ENCODE measurements at places on chromosomes 6 and 20.

DNA sequence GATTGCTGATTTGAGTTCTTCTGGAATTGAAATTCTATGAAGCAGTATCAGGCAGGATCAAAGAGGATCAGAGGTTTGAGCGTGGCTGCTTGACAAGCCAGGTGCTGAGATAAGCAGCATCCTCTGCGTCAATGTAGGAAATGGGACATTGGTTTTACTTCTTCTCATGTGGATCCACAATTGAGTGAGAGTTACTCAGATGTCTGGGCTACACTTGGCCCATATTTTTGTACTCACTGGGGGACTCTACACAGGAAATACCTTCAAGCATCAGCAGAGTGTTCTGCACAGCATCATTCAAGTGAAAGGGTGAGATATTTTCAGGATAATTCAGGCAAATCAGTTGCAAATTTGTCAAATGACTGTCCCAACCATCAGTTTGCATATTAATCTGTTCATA is 613.9 kb upstream of the ARID1B start:
- no peak for DNase-seq

DNA sequence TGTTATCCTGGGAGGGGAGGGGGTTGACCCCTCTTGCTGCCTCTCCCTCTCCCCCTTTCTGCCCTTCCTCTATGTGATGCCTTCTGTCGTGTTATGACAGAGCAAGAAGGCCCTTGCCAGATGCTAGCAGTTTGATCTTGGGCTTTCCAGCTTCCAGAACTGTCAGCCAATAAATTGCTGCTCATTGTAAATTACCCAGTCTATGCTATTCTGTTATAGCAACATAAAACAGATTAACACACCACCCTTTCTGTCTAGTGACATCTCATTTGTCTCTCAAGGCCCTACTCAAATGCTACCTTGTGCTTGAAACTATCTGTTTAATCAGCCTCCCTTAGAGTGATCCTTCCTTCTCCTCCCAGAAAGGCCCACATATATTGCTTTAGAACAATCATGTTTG is 16.4 kb upstream of the MAP3K4 start:
- DNase-seq, result no peak

DNA sequence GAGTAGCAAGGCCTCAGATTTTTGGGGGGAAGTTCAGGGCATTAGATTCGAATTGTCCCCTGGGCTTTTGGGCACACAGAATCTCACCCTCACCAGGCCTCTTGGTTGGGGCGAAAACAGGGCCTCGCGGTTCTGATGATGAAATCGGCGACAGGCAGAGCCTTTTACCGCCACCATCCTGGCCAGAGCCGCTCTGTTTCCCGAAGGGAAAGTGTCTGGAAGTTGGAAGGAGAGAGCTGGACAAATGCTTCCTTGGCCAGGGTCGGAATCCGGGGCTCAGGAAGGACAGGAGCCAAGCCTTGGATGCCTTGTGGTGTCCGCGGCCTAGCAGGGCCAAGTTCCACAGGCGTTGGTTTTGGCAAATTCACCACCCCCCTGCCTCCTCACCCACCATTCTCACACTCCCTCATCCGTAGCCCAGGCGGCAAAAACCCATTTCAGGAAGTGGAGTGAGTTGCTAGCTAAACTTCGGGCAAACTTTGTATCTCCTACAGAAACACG is 3.5 kb upstream of the TFAP2A start:
- DNase-seq, result no peak

DNA sequence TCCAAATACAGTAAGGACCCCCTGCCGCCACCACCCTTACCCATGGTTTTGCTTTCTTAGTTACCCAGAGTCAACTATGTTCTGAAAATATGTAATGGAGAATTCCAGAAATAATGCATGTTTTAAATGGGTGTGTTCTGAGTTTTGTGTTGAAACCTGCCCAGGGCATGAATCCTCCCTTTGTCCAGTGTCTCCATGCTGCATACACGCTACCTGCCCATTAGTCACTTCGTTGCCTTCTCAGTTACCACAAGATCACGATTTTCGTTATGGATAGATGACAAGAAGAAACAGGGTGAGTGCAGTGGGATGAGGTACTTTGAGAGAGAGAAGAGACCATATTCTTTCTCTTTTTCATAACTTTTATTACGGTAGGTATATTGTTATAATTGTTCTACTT is 10.6 kb downstream of the FARS2 start:
- DNase-seq, result no peak

DNA sequence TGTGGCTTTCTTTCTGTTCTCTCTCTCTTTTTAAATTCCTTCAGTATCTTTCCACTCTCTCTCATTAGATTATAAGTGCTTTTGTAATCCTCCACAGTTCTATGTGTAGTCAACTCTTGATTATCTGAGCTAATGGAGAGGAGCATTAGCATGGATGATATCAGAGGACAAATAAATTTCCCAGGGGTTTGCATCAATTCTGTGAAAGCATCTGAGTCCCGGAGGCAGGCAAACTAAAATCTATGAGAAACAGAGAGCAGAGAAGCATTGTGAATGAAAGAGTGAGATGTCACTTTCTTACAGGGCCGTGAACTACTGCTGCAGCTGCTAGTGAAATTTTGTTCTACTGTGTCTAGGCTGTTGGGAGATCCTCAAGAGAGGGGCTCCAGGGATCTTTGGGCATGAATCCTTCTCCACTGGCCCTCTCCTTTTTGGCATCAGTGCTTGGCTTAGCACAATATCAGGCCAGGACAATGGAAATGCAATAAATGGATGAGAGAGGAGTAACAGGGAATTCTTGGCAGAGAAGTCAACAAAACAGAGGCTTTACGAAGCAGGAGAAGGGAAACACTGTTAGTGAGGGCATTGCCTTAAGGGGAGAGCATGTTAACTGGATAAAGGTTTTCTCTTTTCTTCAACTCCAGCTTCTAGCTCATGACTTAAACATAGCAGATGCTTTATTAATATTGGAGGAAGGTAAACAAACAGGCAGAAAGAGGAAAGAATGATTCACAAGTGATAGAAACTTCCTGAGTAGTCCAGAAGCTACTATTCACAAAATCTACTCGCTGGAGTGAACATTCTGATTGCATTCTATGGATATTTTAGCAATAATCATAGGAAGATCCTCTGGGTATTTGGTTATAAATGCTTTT is 847.0 kb upstream of the MAP3K7 start:
- no peak for DNase-seq

DNA sequence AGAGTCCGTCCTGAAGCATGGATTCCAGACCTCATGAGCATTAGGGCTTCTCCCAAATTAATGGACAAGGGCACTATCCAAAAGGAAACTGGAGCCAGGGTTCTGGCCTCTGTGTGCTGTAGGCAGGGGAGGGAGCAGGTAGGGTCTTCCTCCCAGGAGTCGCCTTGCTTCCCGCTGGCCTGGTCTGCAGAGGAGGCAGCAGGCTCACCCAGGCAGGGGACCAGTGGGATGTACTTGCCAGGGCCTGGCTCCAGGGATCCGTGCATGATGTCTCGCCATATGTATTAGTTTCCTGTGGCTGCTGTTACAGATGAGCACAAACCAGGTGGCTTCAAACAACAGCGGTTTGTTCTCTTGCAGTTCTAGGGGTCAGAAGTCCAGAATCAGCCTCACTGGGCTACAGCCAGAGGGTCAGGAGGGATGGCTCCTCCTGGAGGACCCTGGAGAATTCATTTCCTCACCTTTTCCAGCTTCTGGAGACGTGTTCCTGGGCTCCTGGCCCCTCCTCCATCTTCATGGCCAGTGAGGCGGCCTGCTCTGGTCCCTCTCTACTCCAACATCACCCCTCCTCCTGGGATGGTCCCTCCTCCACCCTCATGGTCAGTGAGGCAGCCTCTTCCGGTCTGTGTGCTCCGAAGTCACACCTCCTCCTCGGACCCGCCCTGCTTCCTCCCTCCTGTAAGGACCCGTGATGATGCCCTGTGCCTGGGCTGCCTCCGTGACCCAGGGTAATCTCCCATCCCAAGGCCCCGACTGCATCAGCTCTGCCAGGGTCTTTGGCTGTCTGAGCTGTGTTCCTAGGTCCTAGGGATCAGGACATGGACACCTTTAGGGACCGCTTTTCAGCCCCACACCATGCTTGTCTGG is 329.1 kb downstream of the CDH4 start:
- DNase-seq, result no peak

GRCh38 chr6:119717942-119718341 is 368.4 kb upstream of the MAN1A1 start:
- DNase-seq, result no peak

- DNase-seq, result no peak
Observed at GRCh38 chr6:93675856-93676417, 256.6 kb upstream of the EPHA7 start.

GRCh38 chr6:11535801-11536230 is 1.7 kb upstream of the TMEM170B start:
- no peak for DNase-seq

GRCh38 chr6:41789390-41789724 is 1.9 kb downstream of the TOMM6 start:
- DNase-seq, result no peak

- no peak for DNase-seq
Observed at GRCh38 chr6:20806669-20807068, 272.4 kb downstream of the CDKAL1 start.

DNA sequence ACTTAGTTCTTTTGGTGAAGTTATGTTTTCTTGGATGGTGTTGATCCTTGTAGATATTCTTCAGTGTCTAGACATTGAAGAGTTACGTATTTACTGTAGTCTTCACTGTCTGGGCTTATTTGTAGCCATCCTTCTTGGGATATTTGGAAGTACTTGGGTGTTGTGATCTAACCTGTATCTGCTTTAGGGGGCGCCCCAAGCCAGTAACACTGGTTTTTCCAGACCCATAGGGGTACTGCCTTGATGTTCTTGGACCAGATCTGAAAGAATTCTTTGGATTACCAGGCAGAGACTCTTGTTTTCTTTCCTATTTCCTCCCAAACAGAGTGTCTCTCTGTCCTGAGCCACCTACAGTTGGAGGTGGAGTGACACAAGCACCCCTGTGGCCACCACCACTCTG is 309.1 kb upstream of the IMPG1 start:
- no peak for DNase-seq

GRCh38 chr6:23566418-23566817 is 559.6 kb upstream of the NRSN1 start:
- DNase-seq, result no peak

GRCh38 chr20:23289724-23290395 is 60.7 kb upstream of the NXT1 start:
- no peak for DNase-seq

DNA sequence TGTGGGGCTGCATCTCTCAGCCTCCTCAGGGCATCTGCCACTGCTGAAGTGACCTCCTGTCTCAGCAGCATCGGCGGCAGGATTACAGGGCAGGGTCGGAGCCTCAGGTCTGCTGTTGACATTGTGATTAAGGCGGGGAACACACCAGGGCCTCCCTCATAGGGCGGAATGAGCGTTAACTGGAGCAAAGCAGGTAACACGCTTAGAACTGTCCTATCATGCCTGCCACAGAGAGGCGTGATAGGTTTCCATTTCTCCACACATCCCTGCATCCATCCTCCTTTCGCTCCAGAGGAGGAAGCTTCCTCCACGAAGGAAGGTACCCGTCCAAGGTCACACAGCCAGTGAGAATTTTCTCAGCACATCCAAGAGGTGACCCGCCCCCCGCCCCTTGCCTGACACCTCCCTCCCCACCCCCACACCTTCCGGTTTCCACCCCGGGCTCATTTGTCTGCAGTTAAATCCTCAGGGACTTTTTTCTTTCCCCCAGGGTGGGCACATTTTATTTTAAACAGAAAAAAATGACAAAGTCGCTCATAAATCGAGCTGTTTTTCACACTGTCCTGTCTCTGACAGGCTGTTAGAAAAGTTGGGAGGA is 200.8 kb downstream of the TFAP2C start:
- no peak for DNase-seq

- DNase-seq, result no peak
Observed at GRCh38 chr6:149820506-149820905, 43.7 kb downstream of the LRP11 start.

GRCh38 chr20:43755851-43756250 is 29.0 kb upstream of the GTSF1L start:
- no peak for DNase-seq

DNA sequence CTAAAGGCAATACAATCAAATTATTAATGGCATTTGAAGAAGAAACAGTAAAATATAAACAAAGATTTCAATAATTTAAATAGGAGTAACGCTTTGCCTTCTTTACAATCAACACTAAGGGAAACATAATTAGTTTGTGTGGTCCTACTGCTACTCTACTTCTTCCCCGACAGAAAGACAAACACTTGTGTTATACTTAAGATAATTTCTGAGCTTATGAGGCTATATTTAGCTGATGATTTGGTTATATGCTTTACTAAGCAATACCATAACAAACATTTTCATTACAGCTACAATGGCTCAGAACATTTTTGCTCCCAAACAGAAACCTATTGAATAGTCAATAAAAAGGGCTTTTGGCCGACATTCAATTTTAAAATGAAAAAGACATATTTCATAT is 1217.2 kb upstream of the GJE1 start:
- DNase-seq, result no peak

GRCh38 chr20:53631909-53632662 is 38.4 kb upstream of the ZNF217 start:
- no peak for DNase-seq

GRCh38 chr6:3137057-3137777 is 18.7 kb downstream of the BPHL start:
- no peak for DNase-seq

GRCh38 chr6:10382322-10382721 is 32.6 kb downstream of the TFAP2A start:
- no peak for DNase-seq

DNA sequence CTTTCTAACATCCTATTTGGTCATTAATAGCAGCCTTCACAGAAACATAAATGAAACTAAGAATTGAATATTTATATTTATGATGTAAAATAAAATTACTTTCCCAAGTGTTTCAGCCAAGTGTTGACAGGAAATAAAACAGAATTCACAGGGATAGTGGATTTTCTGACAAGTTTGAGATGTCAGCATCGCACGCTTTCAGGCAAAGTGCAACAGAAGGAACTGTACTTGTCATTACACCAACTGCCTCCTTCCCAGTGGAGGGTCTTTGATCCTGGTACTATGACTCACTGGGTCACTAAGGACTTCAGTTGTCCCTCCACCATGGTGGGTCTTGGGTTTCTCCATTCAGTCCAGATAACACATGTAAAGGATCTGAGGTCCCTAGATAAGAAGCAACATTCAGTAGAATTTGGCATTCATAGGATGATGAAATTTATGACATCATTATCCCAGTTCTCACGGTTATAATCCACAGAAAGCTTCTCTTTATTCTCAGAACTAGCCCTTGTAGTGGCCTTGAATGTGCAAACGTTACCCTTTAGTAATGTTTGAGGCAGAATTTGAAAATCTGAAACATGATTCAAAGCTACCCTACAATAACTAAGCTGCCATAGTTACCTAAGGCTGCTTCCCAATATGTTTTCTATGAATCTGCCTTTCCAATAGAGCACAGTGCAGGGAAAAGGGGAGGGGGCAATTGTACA is 3.8 kb upstream of the TNFAIP3 start:
- no peak for DNase-seq
